Activated naive CD4-positive, alpha-beta T cell treated with anti-CD3 and anti-CD28 coated beads, Interleukin-2, amount 50 U/mL, for 72 hours (primary cell): ENCODE measurements at places on chromosomes 1 and 21. TPM values are rescaled to one million over a fixed set of nuclear protein-coding genes. Genes with fewer than 3 reads are reported as not detected.

The OR2M3 gene
- not detected for total RNA-seq

DNA sequence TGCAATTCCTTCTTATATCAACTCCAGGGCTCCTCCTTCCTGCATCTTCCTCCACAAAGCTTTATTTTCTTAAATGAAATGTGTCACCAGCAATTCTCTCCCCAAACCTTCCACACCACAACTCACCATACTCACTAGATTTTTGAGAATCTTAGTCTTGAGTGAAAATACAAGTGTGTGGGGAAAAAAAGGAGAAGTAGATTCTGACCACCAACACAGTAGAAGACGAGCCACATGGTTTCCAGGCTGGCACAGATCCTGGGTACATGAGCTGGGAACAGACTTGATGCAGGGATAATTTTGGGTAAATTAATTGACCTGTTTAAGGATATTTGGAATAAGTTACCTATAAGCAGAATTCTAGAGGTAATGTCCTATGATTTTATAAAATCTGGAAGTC is 72.8 kb upstream of the KCNJ15 start:
- DNase-seq, result no peak

The TMEM39B gene
- 20.3 TPM for total RNA-seq

- no peak for DNase-seq
Measured at GRCh38 chr1:115330480-115331013, 7.5 kb downstream of the NGF start.

DNA sequence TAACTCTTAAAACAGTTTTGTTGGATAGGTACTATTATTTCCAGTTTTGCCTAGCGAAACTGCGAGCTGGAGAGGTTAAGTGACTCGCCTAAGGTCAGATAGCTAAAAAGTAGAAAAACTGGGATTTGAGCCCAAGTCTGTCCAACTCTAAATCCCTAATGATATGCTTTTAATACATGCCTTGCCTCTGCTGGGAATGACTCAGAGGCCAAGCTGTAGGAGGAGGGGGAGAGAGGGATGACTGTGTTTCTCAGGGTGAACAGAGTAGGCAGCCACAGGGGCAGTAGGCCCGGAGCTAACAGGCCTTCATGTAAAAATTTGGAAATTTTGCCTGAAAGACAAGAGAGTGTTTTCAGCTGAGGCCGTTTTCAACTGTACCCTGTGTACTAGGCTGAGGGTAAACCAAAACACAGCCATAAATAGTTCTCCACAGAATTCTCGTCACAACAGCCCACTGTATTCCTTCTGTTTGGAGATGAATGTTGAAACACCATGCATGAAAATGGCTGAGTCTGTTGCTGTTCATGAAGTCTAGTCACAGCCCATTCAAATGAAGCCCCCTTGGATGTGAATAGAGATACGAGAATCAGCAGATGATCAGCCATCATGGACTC is 107.5 kb upstream of the HOOK1 start:
- DNase-seq, result no peak

GRCh38 chr1:43659212-43660166 is 9.5 kb downstream of the KDM4A start:
- DNase-seq, result no peak

DNA sequence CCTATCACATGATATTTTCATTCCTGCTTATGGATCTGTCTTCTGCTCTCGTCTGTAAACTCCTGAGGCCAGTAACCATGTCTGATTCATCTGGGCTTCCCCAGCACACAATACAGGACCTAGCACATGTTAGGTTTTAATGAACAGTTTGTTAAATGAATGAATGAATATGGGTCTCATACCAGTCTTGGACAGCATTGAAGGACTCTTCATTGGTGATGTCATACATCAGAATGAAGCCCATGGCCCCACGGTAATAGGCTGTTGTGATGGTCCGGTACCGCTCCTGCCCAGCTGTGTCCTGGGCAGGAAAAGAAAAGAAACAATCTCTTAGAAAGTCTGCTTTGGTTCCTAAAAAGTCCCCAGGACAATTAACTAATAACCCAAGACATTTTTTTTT is 53.4 kb downstream of the RAB3B start:
- no peak for DNase-seq

DNA sequence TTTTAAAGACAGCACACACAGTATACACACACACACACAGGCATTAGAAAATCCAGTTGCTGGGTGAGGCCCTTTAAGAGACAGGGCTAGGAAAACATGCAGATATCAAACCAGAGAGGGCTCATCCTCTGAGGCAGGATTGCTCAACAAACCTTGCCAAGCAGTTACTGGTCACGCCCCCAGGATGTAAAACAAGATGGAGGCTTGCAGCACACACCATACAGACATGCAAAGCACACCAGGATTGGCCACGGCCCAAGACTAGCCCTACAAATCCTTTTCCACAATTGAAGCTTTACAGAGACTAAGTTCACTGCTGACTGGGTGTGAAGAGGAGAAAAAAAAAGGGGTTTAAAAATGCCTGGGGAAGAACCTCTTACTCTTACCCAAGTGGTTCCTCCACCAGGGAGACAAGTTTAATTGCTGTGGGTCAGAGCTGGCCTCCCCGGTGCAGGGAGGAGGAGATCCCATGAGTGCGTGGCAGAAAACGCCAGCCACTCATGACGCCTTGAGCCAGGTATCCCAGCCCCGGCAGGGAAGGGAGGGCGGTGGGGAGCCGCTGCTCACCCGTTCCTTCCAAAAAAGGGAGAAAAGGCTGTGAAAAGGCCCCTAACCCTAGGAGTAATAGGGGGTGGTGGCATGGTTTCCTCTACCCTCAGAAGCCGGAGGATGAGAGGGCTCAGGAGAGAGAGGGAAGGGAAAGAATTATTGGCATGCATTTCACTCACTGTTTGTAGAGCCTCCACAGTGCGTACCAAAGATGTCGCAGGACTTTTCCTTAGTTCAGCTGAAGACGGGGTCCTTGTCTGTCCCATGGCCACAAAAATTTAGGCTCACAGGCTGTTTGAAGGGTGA is 594.6 kb upstream of the ZP4 start:
- DNase-seq, result no peak

- peak; percentile 65 for DNase-seq
Measured at GRCh38 chr21:15065392-15066122, 757 bp upstream of the NRIP1 start.

DNA sequence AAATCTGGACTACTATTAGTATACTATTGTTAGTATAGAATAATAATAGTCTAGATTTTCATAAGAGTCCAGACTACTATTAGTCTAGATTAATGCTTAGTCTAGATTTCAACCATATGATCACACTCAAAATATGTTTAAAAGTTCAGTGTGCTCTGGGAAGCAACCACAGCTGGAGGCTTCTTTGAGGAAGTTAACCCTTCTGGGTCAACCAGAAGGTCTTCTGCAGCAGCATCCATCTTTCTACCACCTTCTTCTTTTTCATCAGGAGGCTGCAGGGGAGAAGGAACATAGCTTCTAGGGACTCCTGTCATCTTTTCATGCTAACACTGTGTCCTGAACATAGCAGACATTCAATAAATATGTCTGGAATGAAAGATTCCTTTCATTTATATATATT is 51.2 kb upstream of the DNAJC6 start:
- DNase-seq, result no peak
